ENCODE measurements at places on chromosomes 7 and 10. TPM values are rescaled to one million over a fixed set of nuclear protein-coding genes. Genes with fewer than 3 reads are reported as not detected.

The PDAP1 gene
- total RNA-seq, result 29.6 TPM

The BLNK gene
- 3.6 TPM for total RNA-seq

The FRMPD2 gene
- not detected for total RNA-seq

The GPER1 gene
- 0.42 TPM for total RNA-seq
